RWPE1 (cell line): ENCODE measurements at places on chromosomes 11 and 22.
A peak's percentile ranks its signal among the peaks of the same experiment; 100 is the strongest.

GRCh38 chr22:45210174-45210573, 30.5 kb downstream of the KIAA0930 start:
- DNase-seq: no peak

- DNase-seq: no peak
Observed at GRCh38 chr22:25448435-25449051, 115.9 kb upstream of the GRK3 start.

DNA sequence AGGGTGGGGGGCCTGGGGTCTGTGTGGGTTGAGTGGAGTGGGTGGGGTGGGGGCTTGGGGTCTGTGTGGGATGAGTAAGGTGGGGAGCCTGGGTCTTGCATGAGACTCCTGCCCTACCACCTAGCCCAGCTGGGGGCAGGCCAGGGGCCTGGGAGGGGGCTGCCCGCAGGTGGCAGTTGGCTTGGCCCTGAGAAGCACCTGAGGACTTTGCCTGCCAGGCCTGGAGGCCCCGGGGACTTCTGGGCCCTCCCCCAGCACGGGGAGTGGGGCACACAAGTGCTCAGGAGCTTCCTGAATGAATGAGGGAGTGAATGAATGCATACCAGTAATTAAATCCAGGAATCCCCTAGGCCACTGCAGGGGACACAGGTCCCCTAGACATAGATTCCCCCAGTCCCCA, 6.6 kb downstream of the PHLDA2 start:
- DNase-seq: no peak

DNA sequence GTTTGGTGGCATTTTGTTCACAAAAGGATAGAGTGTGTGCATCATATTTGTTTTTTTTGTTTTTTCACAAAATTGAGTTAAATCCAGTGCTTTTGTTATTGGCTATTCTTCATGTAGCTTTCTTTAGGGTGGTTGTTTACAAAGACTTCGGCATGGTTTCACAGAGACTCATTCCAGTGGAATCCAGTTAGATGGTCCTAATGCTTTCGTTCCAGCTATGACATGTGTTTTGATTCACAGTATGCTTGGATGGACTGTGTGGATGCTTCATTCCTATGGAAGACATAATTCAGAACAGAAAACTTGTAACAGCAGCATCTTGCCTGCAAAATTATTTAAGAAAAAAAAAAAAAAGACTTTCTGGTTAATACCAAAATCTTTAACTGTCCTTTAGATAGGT, 97.9 kb downstream of the PDHX start:
- DNase-seq: no peak

- DNase-seq: no peak
Observed at GRCh38 chr22:42366806-42367581, 65.2 kb downstream of the NFAM1 start.

DNA sequence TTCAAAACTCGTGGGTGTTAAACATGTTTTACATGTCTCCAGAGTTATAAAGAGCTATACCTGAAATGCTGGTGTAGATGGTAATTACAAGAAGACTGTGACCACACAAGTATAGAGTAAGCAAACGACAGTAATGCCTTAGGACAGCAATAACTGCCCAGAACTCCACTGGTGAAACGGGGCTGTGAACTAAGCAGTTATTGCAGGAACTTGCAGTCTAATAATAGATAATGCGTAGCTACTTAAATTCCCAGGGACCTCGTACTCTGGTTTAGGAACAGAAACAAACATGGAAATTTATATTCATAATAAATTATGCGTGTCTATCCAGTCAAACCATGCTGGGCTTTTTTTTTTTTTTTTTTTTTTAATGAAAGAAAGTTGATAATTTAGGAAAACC, 24.9 kb upstream of the TP53AIP1 start:
- DNase-seq: no peak

DNA sequence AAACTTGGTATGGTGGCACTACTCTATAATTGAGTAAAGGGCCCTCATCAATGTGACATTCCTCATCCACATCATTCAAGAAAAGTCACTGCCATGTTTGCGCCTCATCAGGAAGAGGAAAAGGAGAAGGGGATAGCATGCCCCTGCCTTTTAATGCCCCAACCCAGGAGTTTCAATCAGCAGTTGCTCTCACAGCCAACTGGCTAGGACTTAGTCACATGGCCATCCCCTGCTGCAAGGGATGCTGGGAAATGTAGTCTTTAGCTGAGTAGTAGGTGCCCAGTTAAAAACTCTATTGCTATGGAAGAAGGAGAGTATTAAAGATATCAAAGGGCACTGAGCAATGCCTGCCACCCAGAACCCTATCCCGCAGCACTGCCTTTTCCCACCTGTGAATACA, 10.9 kb upstream of the CCND1 start:
- DNase-seq: no peak

DNA sequence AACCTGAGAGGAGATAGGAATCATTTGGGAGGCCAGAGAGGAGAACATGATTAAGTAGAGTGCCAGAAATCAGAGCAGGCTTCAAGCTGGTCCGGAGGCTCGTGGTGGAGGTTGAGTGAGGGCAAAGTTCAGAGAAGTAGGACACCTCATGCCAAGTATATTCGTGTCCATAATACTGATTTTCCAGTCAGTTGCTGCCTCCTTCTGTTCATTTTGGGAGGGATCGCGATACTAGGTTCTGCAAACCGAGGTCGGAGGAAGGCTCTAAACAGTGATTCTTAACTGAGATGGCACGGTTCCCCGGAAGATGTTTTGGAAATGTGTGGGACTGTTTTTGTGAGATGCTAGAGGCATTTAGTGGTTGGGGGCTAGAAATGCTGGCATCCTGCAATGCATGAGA, 13.6 kb upstream of the CD3E start:
- DNase-seq: peak; percentile 62

- DNase-seq: no peak
Observed at GRCh38 chr11:115590254-115590653, 86.0 kb upstream of the CADM1 start.

GRCh38 chr11:108897071-108897481, 232.2 kb downstream of the DDX10 start:
- no peak for DNase-seq

DNA sequence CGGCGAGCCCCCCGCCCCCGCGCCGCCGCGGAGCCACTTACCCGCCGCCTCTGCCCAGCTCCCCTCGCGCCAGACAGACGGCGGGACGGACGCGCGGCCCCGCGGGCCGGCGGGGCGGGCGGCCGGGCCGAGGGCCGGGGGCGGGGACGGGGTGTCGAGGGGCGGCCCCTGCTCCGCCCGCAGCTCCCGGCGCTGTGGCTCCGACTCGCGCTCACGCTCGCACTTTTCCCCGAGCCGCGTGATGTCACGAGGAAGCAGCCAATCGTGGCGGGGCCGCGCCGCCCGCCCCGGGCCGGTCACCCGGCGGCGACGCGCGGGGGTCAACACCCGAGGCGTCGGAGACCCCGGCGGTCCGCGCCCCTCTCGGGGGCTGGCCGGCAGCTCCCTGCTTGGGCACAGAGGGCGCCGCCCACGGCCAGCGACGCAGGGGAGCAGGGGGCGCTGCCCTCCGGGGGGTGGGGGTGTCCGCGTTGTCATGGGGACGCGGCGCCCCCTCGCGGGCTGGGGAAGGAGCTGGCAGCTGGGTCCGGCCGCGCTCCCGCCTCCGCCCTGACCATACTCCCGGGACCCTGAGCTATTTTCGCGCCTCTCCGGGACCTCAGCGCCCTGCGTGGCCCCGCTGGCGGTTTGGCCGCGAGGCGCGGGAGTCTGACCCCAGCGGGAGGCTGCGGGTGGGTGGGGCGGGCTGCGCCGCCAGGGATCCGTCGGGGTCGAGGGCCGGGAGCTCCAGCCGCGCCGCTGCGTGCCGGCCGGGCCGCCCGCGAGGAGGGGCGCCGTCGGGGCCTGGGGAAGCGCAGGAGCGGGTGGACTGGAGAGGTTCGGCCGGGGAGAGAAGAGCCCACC, at the start of gene CHRM4:
TSS of gene CHRM4 (minus strand) at position 199 of the 843 bp plus-strand sequence. CDS start 5,219 bp downstream, outside the sequence.
- peak; percentile 51 for DNase-seq

- no peak for DNase-seq
Observed at GRCh38 chr22:35016909-35017308, 49.0 kb upstream of the ISX start.

GRCh38 chr11:129743112-129743815, 72.4 kb upstream of the TMEM45B start:
- no peak for DNase-seq

- DNase-seq: no peak
Observed at GRCh38 chr11:3605771-3606203, 36.0 kb downstream of the ART5 start.

DNA sequence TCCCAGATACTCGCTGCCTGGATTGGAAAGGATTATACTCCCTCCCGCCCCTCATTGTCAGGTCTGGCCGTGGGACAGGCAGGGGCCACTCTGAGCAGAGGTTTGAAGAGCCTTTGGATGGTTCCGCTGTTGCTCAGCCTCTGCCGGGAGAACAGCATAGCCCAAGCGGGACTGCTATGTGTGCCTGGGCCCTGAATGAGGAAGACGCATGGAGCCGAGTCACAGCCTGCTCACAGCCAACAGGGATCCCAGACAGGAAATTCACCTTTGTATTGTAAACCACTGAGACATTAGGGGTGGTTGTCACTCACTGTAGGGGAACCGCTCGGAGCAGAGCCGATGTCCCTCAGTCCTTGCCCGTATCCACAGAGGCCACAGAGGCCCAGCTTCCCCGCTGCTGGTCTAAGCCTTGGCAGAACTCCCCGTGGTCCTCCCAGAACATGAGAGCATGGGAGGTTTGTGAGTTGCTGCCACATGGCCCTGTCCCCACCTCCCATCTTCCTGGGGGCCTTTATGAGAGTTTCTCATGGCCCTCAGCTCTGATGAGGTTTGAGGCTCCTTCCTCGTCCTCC, 10.7 kb upstream of the FAM118A start:
- no peak for DNase-seq
